ENCODE measurements at places on chromosomes 2 and 18. TPM values are rescaled to one million over a fixed set of nuclear protein-coding genes. Genes with fewer than 3 reads are reported as not detected.
A peak's percentile ranks its signal among the peaks of the same experiment; 100 is the strongest.

GLI2 gene
- total RNA-seq = not detected

MRPL33 gene
- total RNA-seq = 38.8 TPM

CUL3 gene
- total RNA-seq = 72.4 TPM

DNA sequence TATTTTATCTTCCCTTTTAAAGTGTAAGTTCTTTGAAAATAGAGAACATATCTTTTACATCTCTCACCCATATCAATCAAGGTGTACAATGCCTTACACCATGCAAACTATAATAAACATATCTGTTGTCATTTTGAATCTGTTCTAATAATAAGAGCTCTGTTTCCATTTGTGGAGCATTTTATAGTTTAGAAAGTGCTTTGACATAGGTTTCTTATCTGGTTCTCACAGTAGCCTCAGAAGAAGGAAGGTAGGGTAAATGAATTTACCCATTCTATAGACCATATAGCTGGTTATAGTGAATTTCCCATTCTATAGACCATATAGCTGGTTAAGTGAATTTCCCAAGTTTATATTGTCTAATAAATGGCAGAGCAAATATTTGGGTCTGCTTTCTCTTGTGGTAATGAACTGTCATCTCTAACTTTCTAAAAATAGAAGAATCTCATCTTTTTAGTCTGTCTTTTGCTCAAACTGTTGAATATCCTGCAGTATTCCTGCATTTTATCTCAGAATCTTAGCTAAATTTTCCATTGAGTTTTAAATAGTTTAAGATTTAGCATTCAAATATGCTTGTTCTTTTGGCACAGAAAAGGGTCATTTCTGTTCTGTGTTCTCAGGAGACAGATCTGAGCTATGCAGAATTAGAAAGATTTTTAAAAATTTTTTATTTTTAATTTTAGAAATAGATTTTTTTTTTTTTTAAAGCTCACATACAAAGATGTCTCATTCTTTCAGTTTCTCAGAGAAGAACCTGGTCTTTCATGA lies 80.7 kb upstream of the STON1 start:
- no peak for DNase-seq
- H3K27ac ChIP-seq = peak overlapping the region; percentile 65
- H3K4me3 ChIP-seq = no peak overlapping the region
- no peaks in the 10 kb centered on the region for H3K27me3 ChIP-seq
- H3K36me3 ChIP-seq = peaks cover 11% of the 10 kb centered on the region

DNA sequence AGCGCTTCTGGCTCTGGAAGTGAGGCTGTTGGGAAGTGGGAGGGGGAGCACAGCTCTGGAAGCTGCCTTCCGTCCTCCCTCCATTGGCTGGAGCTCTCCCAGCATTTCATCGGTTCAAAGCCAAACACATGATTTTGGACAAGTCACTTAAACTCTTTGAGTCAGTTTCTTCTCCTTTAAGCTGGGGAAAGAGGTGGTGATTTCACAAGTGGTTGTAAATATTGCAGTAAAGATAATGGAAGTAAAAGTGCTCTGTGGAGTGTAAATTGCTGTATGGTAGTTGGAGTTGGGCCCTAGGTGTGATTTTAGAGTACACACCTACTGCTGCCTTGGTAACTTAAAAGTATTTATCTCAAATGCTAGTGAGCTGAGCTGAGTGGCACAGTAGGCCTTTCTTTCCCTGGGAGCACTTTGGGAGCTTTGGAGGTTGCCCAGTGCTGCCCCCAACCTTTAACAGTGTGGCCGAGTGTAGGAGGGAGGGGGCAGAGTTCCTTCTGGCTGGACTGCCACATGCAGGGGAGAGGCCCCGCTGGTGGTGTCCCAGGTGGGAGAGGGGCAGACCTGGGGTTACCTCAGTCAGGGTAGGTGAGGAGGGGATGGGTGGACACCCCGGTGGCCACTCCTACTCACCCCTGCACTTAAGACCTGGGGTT lies 54.7 kb downstream of the ASAP2 start:
- no peaks in the 10 kb centered on the region for H3K36me3 ChIP-seq
- no peak for DNase-seq
- H3K27ac ChIP-seq = no peak overlapping the region

DNA sequence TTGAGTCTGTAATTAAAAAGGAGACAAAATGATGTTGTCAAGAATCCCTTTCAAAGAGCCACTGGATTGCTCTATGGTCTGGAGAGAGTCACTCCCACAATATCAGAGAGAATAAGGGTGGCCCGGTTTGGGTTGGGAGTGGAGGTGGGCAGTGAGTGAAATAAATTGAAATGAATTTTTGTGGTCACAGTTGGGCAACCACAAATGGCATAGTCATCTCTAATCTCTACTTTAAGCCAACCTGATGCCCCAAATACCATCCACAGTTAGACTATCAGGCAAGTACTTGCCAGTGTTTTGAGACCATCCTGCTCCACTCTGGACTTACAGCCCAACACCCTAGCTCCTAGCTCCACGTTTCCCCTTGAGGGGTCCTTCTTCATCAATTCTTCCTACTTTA lies 559.7 kb downstream of the BCL11A start:
- H3K4me3 ChIP-seq = no peak overlapping the region
- no peaks in the 10 kb centered on the region for H3K4me1 ChIP-seq
- H3K36me3 ChIP-seq = no peaks in the 10 kb centered on the region
- H3K27ac ChIP-seq = no peak overlapping the region

DNA sequence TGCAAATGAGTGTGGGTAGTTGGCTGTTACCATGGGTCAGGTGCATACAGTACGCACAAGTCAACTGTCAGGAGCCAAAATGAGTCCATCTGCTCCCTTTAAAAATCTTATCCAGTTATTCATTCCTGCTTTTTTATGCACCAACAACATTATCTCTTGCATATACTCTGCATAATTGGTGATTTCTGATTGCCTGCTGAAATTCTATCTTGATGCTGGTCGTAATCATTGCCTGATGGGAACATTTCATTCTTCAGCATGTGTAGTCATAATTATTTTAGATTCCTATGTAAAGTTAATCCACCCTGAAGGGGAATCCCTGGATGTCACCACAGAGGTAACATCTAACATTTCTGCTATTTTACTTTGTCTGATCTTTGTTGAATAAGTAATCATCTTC lies 102.2 kb upstream of the RND3 start:
- no peaks in the 10 kb centered on the region for H3K36me3 ChIP-seq
- DNase-seq = no peak
- H3K27ac ChIP-seq = no peak overlapping the region
- no peaks in the 10 kb centered on the region for H3K27me3 ChIP-seq

DNA sequence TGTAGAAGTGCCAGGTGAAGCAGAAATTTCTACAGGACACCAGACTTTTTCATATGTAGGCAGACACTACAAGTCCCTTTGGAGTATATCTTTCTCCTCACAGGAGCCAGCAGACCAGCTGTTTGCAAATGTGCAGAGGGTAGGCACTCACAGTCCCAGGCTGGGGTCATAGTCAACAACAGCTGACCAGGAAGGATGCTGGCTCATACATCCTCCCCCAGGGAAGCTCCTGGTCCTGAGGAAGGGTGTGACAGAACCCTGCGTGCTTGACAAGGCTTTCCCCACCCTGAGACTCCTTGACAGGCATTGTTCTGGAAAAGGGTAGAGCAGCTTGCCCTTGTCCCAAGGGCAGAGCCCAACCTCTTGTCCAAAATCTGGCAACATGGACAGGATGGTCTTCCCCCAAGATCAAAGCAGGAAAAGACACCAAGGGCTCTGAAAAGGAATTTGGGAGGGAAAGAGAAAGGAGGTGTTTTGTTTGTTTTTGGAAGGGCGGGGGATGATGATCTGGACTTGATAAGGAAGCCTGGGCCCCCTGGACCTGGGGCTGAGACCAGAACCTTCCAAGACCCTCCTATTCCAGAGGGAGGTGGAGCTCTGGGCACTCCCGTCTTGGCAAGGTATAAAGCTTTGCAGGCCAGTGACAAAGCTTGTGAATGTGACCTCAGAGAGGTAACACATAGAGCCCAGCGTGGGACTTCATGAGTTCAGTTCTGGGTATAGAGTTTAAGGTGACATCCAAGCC lies 87.1 kb downstream of the GFPT1 start:
- no peaks in the 10 kb centered on the region for H3K36me3 ChIP-seq
- no peak overlapping the region for H3K27ac ChIP-seq
- no peak for DNase-seq
- no peaks in the 10 kb centered on the region for H3K4me1 ChIP-seq

DNA sequence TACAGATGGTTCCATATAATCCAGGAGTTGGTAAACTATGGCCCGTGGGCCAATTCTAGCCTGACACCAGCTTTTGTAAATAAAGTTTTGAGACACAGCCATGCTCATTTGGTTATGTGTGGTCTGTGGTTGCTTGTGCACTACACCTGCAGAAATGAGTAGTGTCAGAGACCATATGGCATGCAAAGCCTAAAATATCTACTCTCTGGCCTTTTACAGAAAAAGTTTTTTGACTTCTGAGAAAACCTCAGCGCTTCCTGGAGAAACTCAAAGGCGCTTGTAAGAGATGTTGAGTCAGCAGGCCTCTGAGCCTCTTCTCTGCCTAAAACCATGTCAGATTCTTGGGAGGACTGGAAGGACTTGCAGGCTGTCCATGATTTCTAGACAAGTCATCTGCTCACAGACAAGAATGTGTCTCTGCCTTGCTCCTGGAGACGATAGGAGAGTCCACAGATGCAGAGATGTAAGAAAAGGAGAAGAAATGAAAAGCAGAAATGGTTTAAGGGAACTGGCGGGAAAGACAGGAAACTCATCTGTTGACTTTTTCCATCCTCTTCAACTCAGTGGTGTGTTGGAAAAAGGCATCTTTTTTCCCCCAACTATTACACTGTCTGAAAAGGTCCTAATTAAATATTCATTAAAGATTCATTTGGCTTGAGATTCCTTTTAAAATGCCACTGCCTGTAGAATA lies 5.2 kb downstream of the TTC39C start:
- H3K4me3 ChIP-seq = peak overlapping the region; percentile 32
- peak overlapping the region; percentile 53 for H3K27ac ChIP-seq
- H3K36me3 ChIP-seq = no peaks in the 10 kb centered on the region
- DNase-seq = peak; percentile 74

DNA sequence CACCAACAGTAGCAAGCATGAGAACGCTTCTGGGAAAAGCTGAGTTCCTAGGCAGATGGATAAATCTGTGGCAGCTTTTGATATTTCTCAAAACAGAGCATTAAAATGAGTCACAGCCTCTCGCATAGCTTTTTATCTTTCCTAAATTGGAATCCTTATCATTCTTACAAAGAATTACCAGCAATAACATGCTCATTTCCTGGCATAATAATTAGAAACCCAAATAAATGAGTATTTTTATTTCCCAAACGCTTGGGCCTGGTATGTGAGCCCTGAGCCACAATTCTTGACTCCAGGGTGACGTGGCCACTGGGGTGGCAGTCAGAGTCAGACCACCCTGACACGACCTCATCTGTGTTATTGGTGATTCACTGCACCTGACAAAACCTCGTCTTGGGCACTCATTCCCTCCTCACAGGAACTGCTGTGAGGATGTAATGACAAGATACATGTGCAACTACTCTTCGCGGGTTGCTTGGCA lies 210.7 kb downstream of the ARL4C start:
- no peak for DNase-seq
- H3K27ac ChIP-seq = no peak overlapping the region
- H3K36me3 ChIP-seq = no peaks in the 10 kb centered on the region
- no peak overlapping the region for H3K4me3 ChIP-seq

- no peaks in the 10 kb centered on the region for H3K36me3 ChIP-seq
- peaks cover 6% of the 10 kb centered on the region for H3K27me3 ChIP-seq
- no peak overlapping the region for H3K27ac ChIP-seq
- H3K4me3 ChIP-seq = no peak overlapping the region
These were observed 4.4 kb downstream of the RAMP1 start for GRCh38 chr2:237863689-237864443.
